ENCODE measurements at places on chromosomes 3 and 15.

- DNase-seq, result no peak
Observed at GRCh38 chr15:38593524-38593923, 28.9 kb upstream of the RASGRP1 start.

DNA sequence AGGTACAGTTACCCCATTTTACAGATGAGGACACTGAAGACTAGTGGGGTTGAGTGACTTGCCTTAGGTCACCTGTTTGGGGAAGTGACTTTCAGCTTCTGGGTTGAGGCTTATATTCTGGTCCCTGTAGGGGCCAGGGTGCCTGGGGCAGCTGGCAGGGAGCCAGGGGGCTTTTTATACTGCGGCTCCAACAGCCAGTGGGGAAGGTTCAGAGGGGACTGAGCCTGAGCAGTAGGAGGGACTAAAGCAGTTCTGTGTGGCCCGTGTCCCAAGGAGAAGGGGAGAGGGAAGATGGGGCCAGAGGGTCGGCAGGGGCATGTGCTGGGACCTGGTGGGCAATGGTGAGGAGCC, 37.7 kb downstream of the SLC6A6 start:
- DNase-seq, result no peak

- no peak for DNase-seq
Observed at GRCh38 chr3:56986347-56986746, 74.1 kb upstream of the SPATA12 start.

GRCh38 chr15:67087507-67088172, 22.2 kb downstream of the SMAD3 start:
- DNase-seq, result no peak

DNA sequence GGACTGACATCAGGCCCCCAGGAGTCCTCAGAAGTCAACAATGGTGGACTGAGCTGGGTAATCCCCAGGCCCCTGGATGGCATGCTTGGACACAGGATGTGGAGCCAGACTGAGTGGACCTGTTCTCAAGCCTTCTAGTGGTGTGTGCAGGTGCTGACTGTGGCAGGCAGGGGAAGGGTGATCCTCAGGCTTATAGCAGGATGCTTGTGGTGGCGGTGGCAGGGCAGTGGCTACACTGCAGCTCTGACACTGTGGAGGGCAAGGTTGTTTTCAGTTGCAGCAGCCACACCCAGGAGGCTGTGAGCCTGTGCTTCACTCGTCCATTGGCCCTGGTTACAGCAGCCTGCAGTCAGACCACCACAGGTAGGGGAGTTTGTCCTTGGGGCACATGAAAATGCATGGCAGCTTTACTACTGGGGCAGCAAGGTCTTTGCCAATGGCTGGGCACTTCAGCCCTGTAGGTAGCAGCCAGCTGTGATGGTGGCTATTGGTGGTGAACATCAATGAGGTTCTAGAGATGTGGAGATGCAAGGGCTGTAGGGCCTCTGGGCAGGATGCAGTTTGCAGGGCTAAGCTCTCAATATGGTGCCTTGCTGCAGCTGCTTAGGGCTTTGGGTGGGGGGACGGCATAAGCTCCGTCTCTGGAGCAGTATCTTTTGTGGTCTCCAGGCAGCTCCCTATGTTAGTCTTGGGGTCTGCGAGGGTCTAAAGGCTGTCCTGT, 17.5 kb upstream of the MYO5A start:
- no peak for DNase-seq

DNA sequence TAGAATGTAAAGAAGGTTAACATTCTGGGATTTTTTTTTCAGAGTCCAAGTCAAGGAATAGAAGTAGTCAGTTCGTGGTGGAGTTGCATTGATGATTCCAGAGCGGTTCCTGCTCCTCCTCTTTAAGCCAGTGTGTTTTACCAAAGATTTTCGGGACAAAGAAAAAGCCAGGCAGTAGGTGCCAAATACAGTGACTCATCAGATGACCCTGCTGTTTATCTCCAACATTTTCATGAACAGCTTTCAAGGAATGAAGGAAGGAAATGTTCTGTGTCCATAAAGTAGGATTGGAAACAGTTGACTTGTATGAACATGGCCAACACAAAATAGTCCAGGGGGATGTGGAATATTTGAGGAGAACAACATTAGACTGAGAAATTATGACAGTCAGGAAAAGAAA, 142.4 kb upstream of the TMC3 start:
- no peak for DNase-seq

Measured in Right ventricle myocardium inferior (tissue), 1 donor.